ENCODE measurements at places on chromosomes 3 and 15. TPM values are rescaled to one million over a fixed set of nuclear protein-coding genes. Genes with fewer than 3 reads are reported as not detected.
A peak's percentile ranks its signal among the peaks of the same experiment; 100 is the strongest.

GRCh38 chr3:81581966-81582599 is 179.4 kb downstream of the GBE1 start:
- DNase-seq: peak; percentile 65

RHOV gene
- not detected for total RNA-seq

DNA sequence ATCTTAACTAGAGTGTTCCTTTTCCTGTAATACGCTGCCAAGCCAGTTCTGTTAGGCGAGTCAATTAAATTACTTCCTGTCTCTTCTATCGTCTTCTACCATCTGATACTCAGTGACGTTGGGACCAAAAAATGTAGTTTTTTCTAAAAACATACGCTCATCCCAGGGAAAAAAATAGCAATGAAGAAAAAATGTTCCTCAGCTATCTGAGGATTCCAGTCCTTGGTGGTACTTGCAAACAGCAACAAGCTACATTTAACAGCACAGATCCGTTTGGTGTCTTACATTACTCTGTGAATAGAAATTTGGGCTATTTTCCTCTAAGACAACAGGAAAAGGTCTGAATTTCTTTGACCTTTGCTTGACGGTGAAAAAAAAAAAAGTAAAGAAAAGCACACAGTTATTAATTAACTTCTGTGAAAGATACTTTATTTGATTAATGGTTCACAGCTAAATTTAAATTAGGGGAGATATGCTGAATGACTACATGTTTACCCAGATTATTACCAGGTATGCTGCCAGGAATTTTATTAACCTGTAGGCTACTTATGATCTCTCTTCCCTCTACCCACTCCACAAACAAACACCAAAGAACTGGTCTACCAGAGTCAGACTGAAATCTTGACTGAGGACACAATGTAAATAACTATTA is 254.4 kb upstream of the ZPLD1 start:
- peak; percentile 90 for DNase-seq

- no peak for DNase-seq
Observed at GRCh38 chr3:180311242-180311641, 274.5 kb upstream of the PEX5L start.

ZNF660 gene
- total RNA-seq: 0.79 TPM

DNA sequence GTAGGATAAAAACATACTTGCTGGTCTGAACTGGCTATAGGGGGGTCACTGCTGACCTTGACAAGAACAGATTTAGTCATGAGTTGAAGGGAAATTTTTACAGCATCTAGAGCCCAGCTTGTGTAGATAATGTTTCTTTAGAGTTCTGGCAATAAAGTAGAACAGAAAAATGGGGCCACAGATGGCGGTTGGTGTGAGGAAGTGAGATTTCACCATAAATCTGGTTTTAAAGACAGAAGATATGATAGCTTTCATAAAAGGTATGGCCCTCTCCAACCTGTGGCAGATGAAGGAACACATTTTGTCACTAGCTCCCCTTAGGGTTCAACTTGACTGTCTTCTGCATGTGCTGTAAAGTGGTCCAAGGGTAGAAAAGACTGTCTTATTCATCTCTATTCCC is 24.3 kb upstream of the IMPDH2 start:
- no peak for DNase-seq

GRCh38 chr3:120526011-120526870 is 69.9 kb upstream of the NDUFB4 start:
- peak; percentile 7 for DNase-seq

GRCh38 chr3:53269888-53270880 is 14.4 kb upstream of the TKT start:
- peak; percentile 90 for DNase-seq

AMOTL2 gene
- total RNA-seq: 130 TPM

- no peak for DNase-seq
Observed at GRCh38 chr3:42265059-42265991, 660 bp downstream of the CCK start.

ACVR2B gene
- total RNA-seq: 4.2 TPM

WDR5B gene
- total RNA-seq: 4.8 TPM

- DNase-seq: peak; percentile 82
Observed at GRCh38 chr3:41893977-41894376, 67.9 kb downstream of the ULK4 start.

- DNase-seq: no peak
Observed at GRCh38 chr3:44906997-44907396, 32.6 kb downstream of the TGM4 start.

RASA2 gene
- 15.3 TPM for total RNA-seq
